ENCODE measurements at places on chromosomes 13 and 19.

- no peak for DNase-seq
Measured at GRCh38 chr13:51148223-51148951, 37.3 kb upstream of the C13orf42 start.

DNA sequence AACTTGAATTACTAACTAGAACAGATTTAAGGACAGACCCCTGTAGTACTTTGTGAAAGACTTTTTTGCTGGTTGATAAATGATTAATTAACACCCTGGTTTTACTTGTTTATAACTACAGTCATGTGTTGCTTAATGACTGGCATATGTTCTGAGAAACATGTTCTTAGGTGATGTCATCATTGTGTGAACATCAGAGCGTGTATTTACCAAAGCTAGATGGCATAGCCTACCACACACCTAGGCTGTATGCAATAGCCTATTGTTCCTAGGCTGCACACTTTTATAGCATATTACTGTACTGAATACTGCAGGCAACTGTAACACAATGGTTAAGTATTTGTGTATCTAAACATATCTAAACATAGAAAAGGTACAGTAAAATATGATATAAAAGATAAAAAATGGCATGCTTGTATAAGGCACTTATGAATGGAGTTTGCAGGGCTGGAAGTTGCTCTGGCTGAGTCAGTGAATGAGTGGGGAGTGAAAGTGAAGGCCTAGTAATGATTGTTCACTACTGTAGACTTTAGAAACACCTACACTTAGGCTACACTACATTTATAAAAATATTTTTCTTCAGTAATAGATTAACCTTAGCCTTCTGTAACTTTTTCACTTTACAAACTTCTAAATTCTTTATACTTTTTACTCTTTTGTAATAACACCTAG, 260.3 kb downstream of the KCNRG start:
- DNase-seq = no peak

- no peak for DNase-seq
Measured at GRCh38 chr13:110354123-110354627, 47.1 kb downstream of the COL4A2 start.

DNA sequence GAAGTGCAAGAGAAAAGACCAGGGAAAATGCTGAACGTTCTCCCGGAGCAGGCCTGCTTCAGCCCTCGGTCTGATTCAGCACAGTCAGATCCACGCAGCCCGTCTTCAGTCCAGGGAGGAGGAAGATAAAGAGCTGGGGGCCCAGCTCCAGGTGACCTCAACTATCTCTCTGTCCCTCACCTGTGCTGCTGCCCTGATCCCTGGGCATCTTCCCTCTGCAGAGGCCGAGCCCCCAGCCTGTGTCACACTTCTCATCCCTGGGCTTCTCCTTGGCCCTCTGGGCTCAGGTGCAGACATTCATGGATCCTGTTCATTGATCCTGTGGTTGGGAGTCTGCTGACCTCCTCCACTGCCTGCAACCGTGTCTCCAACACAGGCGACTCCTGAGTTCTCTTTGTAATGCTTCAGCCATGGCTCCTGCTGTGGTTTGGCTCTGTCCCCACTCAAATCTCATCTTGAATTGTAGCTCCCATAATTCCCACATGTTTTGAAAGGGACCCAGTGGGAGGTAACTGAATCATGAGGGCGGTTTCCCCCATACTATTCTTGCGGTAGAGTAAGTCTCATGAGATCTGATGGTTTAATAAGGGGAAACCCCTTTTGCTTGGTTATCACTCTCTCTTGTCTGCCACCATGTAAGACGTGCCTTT, 27.9 kb downstream of the COL4A2 start:
- DNase-seq = no peak

- DNase-seq = no peak
Measured at GRCh38 chr13:84265257-84265764, 383.0 kb upstream of the SLITRK1 start.

- DNase-seq = no peak
Measured at GRCh38 chr19:17172624-17173345, 42.4 kb upstream of the USE1 start.

DNA sequence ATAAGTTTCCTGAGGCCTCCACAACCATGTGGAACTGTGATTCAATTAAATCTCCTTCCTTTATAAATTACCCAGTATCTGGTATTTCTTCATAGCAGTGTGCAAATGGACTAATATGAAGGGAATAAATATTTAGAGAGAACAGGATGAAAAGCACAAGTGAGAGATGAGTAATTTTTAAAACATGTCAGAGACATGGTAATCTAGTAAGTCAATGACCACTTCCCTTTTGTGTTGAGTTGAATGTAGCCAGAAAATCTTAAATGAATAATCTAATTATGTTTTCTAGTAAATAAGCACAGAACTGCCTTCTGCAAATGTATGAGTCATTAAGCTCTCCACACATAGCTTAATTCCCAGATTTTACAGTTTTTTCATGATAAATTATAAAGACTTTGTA, 524.1 kb upstream of the SLITRK5 start:
- no peak for DNase-seq

DNA sequence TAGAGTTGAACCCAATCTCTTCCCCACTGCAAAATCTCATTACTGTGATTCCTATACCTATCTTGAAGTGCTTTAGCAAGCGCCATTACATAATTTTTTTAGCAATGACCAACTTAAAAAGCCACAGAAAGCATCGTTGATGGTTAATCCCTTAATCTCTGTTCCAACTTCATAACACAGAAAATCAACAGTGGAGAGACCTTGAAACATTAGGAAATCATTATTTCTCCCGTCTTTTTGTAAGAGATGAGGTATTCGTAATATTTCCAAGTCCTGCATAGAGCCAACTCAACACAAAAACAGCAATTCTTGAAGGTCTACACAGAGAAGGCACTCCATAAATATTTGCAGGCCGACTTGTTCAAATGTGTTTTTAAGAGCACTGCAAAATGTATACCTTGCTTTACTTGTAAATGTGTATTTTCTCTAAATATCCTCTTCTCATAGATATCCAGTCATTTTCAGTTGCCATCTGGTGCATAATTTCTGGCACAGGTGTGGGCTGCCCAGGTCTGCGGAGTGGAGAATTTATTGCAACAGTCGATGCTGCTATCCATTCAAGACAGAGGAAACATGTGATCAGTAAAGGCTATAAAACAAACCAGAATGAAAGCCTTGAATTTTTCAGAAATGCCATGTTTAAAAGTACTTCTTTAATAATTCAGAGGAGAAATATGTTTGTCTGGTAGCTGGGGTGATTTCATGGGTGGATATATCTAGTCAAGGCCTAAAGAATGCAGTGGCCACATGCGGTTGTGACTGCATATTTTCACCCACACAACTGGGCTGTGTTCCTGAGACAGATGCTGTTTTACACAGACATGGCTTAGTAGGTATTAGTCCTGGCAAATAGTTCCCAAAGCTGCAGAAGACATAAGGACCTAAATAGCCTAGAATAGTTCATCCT, 234.3 kb upstream of the STARD13 start:
- DNase-seq = no peak

DNA sequence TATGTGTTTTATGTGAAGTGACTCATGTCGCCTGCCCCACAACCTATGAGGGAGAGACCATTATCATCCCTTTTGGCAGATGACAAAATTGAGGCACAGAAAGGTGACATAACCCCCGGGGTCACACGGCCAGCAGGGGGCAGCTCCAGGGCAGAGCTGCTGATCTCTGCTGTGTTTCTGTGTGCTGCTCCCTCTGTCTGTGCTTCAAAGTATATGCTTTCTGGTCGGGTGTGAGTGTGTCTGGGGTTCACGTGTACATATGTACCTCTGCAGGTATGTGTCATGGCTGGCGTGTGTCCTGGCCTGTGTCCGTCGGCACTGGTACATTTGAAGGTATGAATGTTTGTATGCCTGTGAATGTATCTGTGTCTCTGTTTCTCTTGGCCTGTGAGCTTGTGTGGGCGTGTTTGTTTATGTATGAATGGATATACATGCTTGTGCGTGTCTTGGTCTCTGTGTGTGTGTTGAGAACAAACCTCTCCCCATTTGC, 7.1 kb downstream of the LIPE start:
- DNase-seq = no peak

DNA sequence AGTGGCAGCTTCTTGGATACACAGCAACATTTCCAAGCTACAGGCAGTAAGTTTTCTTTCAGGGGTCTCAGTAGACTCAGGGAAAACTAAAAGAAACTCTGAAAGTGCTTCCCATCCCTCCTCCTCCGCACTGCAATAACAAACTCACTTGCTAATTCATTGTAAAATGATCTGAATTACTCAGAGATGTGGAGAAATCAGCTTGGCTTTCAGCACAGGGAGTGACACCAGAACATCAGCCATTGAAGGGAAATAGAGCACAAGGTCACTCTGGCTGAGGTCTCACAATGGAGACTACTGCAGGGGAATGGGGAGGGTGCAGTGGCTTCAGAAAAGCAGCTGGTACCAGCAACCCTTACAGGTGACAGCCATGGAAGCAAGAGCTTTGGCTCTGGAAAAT, 137.3 kb upstream of the SERP2 start:
- no peak for DNase-seq

- no peak for DNase-seq
Measured at GRCh38 chr19:6773323-6773931, 919 bp downstream of the VAV1 start.

DNA sequence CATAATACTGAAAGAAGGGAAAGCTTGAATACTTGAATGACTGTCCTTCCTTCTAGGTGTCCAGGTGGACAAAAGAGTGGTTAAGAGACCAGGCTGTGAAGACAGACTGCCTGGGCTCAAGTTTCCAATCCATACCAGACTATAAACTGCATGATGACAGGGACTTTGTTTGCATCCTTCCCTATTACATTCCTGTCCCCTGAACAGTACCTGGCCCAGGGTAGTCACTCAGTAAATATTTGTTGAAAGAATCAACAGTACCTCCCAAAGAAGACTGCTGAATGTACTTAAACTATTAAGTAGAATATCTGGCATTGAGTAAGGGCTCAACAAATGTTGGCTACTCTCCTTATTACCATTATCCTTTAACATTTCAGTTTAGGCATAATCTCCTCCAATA, 29.7 kb downstream of the MIPEP start:
- DNase-seq = no peak

DNA sequence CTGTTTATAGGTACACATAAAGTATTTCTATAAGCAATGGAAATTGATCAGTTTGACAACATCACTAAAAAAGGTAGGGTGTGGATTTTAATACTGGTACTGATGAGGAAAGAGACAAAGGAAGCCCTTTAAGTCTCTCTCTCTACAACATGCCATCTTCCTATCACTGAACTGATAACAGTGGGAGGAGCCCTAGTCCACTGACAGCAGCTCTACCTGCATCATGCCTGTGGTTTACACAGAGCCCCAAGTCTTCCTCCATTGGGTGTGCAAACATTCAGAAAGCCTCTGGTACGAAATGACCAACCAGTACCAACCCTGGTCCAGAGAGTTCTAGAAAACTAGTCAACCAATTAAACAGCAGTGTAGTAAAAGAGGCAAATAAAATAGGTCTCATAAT, 53.4 kb downstream of the KLF12 start:
- DNase-seq = no peak

Measured in NCI-H187 treated with DMSO at 0.1 percent for 48 hours (cell line).